OCI-M1 (cell line): ENCODE measurements at places on chromosomes 3 and 15.

DNA sequence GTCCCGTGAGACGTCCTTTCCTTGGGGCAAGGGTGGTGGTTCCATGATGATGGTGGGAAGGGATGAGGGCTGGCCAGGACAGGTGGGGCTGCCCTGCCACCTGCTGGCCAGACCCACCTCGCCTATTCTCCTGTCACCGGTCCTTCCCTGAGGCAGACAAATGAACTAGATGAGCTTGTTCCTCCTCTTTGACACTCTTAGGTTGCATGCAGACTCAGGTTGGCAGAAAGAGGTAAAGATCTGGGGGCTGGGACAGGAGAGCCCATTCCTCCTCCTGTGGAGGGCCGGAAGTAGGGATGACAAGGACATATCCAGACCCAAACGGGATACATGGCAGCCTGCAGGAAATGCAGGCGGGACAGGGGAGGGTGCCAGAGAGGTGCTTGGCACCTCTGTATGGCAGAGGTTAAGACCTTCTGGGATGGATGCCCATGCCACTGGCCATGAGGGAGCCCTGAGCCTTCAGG, 38.6 kb downstream of the ACSBG1 start:
- DNase-seq: peak; percentile 40

GRCh38 chr3:121895736-121896135, 1.5 kb downstream of the SLC15A2 start:
- no peak for DNase-seq

DNA sequence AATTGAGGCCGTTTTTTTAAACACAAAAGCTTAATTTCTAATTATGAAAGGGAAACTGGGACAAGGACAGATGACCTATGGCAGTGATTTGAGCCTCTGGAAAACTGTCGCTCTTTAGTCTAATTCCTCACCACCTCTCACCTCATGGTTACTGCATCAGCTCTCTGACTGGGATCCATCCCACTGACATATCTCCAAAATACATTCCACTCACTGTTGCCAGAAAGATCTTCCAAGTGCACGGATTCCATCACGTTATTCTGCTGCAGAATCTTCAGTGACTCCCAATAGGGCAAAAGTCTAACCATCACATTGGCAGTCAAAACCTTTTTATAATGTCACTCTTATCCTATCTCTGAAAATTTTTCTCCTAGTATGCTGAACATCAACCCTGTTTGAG, 132.3 kb upstream of the MB21D2 start:
- DNase-seq: no peak

GRCh38 chr3:42699511-42699971, 3.1 kb downstream of the HHATL start:
- DNase-seq: no peak

DNA sequence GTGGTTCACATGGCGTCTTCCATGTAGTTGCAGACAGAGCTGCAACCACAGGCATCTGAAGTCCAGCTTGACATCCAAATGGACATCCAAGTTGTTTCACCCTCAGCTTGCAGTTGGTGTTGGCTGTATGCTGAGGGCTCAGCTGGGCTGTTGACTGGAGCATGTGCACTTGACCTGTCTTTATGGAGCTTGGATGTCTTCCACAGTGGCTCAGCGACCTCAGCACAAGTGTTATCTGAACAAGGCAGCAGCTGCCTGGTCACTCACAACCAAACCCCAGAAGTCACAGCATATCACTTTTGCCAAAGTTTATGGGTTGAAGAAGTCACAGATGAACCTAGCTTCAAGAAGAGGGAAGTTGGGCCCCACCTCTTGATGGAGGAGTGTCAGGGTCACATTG, 92.9 kb downstream of the TPRA1 start:
- DNase-seq: no peak

DNA sequence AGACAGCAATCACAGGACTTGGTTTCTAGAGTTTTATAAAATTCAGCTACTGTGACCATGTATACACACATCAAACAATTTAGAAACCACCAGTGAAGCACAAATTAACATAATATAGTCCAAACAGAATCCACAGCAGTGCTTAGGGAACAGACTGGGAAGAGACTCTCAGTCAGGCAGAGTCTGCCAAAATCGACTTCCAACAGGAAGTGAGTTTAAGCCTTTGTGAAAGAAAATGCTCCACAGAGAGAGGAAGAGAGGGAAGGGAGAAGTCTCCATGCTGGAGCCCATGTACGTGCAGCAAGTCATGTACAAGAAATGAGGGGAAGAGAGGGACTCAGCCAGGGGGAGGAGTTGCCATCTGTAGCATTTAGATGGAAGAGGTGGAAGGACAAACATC, 172.6 kb downstream of the IL5RA start:
- peak; percentile 22 for DNase-seq

- DNase-seq: no peak
Measured at GRCh38 chr3:3305841-3306240, 126.3 kb upstream of the CRBN start.

DNA sequence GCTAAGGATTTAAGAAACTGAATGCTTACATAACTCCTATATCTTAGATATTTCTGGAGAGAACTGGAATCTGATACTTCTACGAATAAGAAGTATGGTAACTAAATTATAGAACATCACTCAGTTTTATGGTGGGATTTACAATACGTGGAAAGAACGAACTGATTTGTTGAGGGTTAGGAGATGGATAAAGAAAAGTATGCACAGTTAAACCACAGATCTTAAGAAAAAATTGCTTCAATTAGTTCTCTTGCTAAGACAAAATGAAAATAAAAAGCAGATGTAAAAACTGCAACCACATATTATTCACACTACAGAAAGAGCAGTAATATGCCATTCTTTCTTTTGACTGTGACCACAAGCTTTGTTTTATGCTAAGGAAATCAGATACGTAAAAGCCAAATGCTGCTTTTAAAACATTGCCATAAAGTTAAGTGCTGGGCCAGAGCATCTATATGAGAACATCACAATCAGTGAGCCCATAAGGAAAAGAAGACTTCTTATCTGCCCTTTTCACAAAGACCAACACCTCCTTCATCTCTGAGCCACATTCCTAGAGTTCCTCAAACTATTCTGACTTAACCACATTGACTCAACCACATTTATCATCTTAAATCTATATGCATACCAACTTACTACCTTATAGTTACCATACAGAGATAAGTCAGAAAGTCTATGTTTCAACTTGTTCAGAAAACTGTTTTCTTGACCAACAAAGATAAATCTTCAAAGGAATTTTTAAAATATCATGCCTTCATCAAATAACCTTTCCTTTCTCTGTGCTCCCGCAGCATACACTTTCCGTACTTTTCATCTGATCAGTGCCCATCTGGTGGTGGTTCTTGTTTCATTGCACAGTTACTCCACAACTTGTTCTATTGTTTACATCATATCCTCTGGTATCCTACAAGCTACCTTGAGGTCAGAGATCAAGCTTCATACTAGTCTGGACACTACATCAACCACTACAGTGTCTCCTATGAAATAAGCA, 61.7 kb downstream of the FSIP1 start:
- DNase-seq: peak; percentile 81

DNA sequence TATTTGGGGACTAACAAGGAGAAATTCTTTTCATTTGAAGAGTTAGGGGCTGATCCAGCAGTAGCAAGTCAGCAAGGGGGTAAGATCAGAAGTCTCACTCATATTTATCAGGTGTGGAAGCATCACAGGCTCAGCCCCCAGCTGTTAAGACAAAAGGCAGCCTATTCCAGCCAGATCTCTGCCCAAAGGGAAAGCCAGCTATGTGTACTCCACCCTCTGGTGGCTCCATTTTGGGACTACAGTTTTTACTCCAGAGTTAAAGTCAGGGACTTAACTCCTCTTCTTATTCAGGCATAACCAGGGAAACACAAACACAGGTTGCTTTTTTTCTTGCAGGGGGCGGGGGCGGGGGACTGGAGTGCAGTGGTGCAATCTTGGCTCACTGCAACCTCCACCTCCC, 19.2 kb downstream of the UBP1 start:
- no peak for DNase-seq

- DNase-seq: no peak
Measured at GRCh38 chr15:91549581-91549980, 303.9 kb upstream of the SLCO3A1 start.

GRCh38 chr3:59240666-59241255, 190.9 kb upstream of the CFAP20DC start:
- DNase-seq: no peak

GRCh38 chr15:63288342-63288741, 10.9 kb downstream of the APH1B start:
- peak; percentile 53 for DNase-seq

DNA sequence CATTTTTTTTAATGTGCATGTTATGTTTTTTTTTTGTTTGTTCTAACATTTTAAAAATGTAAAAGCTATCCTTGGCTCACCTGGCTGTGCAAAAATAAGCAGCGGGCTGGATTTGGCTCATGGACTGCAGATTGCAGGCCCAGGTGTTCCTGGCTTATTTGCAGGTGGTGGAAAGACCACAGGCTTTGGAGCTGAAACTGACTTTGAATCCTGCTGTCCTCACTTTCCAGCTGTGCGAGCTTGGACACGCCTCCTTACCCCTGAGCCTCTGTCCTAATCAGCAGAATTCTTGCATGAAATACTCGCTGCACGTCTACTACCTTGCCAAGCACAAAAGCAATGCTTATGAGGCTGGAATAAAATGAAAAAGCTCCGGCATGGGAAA, 188.7 kb upstream of the TPM1 start:
- no peak for DNase-seq

GRCh38 chr3:102124282-102124681, 275.0 kb downstream of the NFKBIZ start:
- peak; percentile 48 for DNase-seq

- DNase-seq: no peak
Measured at GRCh38 chr3:76897076-76897475, 142.8 kb upstream of the ROBO2 start.

DNA sequence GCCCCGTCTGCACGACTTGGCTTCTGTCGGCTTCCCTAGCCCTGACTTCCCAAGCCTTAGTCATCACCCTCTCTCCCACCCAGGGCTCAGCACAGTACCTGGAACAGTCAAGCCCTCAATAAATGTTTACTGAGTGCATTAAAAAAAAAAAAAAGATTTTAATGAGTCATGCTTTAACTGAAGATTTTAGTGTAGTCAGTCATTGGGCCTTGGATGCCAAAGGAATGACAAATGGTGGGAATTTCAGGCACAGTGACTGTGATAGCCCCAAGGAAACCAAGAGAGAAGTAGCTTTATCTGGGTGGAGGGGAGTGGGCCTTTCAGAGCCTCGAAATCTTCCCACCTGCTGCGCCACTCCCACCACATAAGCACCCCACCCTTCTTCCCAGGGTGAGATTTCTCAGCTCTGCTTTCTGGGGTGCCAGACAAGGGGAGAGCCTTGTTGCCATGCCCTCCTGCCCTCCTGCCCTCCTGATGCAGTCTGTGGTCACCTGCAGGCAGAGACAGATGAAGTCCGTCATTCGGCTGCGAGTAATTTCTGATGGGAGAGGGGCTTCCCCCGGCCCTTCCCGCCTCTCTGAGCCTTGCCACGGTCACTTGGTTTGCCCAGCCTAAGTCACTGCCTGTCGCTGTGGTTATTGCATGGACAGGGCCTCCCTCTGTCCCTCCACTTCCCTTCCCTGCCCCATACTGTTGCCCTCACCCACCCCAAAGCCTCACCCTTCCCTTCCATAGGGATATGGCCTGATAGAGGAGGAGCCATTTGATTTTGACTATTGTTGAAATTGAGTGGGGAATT, 41.8 kb downstream of the SMAD3 start:
- DNase-seq: no peak

- DNase-seq: peak; percentile 39
Measured at GRCh38 chr15:60424006-60424405, 26.2 kb upstream of the ANXA2 start.

GRCh38 chr3:69020424-69020823, 6.9 kb upstream of the EOGT start:
- peak; percentile 11 for DNase-seq

DNA sequence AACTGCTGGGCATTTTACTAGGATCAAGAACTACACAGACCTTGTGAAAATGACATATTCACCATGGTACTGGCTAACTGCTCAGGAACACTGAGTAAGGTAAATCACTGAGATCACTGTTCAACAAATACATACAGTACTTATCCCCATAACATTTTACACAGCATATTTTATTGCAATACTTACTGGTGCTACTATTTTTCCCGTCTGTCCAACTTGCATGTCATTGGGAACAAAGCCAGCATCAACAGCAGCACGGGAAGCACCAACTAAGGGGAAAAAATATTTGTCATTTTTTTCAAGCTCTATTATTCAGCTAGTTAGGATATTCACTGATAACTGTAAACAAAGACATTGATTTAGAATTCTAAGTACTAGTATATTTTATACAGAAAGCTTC, 37.0 kb downstream of the ETFA start:
- no peak for DNase-seq

- no peak for DNase-seq
Measured at GRCh38 chr15:79179108-79179561, 88.6 kb upstream of the RASGRF1 start.

- DNase-seq: no peak
Measured at GRCh38 chr3:193972832-193973231, 163.1 kb upstream of the HES1 start.

- no peak for DNase-seq
Measured at GRCh38 chr15:85421116-85421925, 40.9 kb downstream of the AKAP13 start.

GRCh38 chr3:171986176-171986575, 53.2 kb upstream of the FNDC3B start:
- DNase-seq: peak; percentile 81

DNA sequence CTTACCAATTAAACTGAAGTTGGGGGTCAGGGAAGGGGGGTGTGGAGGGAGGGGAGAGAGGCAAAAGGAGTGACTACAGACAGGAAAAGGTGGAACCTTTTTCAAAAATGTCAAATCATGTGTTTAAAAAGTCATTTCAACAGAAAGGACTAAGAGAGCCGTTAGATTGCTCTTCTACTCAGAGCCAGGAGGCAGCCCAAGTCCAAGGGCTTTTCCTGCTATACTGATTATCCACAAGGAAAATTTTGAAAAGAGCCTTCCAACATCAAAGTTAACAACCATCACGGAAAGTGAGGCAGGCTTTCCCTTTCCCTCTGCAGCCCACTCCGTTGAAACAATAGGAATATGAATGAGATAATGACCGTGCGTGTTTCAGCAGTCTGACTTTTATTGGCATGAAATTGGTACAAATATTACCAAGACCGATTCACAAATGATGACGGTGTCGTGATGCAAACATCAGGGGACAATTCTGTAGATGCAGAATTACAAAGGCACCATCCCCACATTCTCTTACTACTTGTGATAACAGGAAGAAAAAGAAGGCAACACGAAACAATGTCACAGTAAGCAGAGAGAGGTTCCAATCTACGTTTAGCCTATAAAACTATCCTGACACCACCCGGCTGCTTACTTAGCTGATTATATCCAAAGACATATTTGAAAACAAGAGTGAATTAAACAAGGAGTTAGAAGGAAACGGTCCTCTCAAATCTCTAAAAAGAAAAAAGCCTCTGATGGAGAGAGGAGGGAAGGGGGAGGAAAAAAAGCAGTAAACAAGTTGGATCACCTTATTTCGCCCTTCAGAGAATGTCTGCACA, 453.7 kb downstream of the FOXP1 start:
- DNase-seq: peak; percentile 64

- no peak for DNase-seq
Measured at GRCh38 chr3:192918275-192918588, 576 bp upstream of the MB21D2 start.
